ENCODE measurements at places on chromosomes 7 and 10.

DNA sequence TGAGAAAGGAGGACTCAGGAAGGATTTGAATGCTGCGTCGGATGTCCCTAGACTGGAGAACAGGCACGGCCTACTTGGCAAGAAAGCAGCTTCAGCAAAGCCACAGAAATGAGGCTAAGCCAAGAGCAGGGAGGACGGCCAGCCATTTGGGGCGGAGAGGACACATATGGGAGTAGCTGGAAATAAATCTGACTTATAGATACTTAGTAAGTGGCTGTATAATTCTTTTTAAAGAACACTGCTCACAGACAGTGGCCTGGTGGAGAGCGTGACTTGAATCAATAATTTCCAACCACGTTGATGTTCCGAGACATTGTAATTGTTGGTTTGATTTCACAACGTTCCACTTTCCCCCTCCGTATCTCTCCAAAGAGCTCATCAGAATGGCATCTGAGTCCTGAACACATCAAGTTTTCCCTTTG is 67.7 kb upstream of the JCAD start:
- DNase-seq, result no peak

DNA sequence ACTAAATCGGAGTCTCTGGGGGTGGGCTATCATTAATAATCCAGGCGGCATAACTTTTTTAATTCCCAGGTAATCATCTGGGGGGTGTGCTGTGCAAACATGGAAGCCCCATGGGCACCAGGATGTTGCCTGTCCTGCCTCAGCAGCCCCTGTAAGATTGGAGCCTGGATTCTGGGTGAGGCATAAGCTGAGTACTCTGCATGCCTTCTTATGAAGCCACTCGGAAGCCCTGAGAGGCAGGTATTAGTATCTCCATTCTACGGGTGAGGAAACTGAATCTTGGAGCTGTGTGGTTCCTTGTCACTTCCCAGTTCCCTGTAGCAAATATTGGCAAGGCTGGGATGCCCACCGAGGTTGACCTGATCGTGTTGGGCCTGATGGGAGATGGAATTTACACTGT is 7.4 kb upstream of the OPN4 start:
- DNase-seq, result no peak

GRCh38 chr7:2182461-2182860 is 50.3 kb downstream of the MAD1L1 start:
- DNase-seq, result no peak

DNA sequence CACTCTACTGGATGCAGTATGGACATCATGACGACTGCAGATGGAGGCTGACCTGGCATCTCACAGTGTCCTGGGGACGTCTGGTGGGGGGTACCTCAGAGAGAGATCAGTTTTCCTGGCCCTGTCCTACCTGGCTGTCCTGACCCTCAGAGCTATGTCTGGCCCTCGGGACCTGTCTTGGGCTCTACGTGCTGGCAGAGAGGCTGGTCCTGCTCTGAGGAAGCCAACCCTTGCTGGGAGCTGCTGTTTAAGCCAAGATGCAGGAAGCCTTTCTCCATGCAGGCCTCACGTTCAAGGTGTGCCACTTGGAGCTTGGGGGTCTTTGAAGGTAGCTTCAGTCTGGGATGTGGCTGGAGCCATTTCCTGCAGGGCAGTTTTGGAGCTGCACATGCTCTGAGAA is 42.1 kb upstream of the CXCL12 start:
- DNase-seq, result no peak

DNA sequence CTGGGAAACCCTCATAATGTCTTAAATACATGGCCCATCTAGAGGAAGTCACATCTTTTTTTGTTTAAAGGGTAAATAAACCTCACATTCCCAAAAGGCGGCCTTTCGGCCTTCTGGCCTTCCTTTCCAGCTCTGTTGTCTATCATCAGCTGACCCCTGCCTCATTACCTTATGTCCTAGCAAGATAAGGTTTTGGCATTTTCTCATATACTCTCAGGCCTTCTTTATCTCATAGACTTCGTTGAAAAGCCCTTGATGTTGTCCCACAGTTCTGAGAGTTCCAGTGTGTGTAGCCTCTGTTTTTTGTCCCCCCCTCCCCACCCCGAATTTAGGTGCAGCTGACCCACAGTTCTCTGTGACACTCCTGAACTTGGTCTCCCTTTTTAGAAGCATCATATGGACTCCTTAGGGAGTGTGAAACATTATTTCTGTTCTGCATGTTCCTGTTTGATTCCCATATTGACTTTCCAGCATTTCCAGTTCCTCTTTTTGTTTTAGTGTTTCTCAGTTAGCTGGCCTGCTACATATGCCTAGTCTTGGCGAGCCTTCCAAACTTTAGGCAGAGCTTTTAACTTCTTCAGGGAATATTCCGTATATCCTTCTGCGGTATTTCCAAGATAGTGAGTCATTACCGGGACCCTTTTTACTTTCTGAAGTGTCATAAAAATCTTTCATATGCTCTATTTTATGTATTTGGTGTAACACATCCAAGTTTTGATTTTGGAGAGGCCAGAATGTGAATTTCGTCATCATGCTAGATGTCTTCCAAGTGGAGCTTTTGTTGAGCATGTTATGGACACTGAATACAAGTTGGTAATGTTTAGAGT is 138.5 kb downstream of the LRRC4 start:
- DNase-seq, result no peak

GRCh38 chr10:91864744-91865143 is 44.5 kb downstream of the FGFBP3 start:
- DNase-seq, result no peak

DNA sequence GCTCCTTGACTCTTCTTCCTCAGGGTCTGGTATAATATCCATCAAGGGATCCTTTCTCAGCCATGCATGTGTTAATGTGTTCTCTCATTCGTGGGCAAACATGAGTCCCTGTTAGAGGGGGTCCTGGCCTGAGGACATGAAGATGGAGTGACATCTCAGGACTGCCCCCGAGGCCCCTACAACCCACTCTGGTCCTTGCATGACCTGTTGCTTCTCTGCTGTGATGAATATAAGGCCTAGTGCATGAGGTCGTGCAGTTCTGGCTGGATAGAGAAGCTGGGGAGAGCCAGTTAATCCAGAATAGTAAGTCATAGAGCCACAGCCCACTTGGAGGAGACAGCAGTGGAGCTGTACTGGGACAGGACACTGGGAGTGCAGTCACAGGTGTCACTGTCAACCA is 4.6 kb upstream of the VWC2 start:
- DNase-seq, result no peak

DNA sequence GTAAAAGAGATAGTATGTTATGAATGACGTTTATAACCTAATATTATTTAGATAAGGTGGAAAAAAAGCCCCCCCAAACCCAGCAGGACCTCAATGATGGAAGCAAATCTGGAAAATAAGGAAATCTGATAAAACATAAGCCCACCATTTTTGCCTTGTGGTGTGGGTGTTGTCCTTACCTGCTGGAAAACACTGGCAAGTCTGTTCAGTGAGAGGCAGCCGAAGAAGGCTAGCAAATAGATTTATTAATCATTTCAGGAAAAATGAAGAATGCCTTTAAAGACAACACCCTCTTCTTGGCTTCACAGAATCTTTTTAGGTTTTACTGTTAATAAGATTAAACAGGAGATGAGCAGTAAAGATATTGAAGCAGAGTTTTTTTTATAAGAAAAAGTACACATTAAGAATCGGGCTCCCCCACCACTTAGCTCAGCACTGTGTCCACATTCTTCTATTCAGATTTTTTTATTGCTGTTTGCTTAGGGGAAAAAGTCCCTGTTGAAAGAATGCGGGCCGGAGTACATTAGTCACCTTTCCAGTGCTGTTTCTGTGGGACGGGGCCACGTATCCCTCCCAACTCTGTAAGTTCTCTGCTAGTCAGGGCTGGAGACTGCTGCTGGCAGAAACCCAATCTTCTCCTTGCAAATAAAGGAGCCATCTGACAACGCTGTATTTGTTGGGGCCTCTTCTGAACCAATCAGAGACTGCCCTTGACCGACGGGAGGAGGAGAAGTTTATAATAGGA is 104.1 kb downstream of the EVX1 start:
- DNase-seq, result no peak

- no peak for DNase-seq
These were observed 30.2 kb upstream of the C10orf53 start for GRCh38 chr10:49649294-49649693.

- no peak for DNase-seq
These were observed 49.7 kb upstream of the DDC start for GRCh38 chr7:50614721-50615518.

- DNase-seq, result no peak
These were observed 55.7 kb upstream of the AMPH start for GRCh38 chr7:38686888-38687287.

DNA sequence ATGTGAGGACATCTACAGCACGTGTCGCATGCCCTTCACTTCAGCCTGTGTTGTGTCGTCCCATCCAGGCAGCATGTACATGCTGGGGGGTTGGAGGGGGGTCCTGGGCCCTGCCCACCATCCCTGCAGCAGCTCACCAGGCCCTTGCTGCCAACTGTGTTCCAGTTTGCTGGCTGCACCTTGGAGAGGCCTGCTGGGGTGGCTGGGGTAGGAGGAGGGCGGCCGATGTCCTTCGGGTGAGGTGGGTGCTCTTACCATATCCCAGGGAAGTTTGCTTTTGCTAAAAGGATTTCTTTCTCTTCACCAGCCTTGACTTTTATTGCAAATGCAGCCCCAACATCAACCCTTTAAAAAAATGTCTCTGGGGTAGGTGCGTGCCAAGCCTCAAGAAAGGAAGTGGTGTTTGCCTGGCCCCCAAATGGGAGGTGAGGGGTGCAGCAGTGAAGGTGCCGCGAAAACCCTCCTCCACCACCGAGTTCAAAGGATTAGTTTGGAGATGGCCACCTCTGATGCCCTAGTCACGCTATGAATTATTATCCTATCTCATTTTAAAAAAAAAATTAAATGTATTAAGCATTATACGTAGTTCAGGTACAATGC is 165.8 kb upstream of the KLF6 start:
- no peak for DNase-seq

DNA sequence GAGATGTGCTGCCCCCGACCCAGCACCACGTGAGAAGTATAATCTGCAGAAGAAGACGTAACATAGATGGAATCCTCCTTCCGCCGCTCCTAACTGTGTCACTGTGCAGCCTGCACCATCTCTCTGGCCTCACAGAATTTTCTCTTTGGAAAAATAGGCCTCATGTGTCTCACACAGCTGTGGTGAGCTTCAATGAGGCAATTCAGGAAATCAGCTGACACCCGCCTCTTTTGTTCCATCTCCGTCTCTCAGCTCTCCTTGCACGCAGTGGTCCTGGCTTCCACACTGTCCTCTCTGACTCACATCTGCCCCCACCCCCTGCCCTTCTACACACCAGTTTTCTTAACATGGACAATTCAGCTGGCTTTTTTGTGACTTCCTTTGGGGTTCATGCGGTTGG is 7.2 kb downstream of the C10orf90 start:
- DNase-seq, result no peak

DNA sequence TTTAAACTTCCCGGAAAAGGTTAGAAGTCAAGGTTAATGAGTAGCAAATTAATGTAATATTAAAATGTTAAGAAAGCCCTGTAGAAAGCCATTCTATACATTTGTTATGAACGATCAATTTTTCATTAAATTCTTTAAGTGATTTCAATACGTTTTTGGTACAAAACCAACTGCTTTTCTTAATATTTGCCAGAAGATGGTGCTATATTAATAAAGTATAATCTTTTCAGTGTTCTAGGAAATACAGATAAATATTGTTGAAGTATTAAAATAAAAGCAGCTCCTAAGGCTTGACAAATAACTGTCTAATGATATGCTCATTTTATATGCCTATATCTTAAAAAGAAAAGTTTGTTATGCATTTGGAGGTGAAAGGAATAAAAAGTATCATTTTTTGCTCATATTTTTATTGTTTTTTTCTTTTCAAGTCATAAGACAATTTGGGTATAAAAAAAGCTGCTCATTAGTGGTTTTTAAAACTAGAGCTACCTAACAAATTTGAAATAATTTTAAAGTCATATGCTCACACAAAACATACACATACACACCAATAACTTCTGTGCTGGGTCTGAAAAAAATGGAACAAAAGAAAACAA is 130.3 kb upstream of the POT1 start:
- DNase-seq, result no peak

- no peak for DNase-seq
These were observed 5.7 kb upstream of the WDR86 start for GRCh38 chr7:151415375-151416105.

DNA sequence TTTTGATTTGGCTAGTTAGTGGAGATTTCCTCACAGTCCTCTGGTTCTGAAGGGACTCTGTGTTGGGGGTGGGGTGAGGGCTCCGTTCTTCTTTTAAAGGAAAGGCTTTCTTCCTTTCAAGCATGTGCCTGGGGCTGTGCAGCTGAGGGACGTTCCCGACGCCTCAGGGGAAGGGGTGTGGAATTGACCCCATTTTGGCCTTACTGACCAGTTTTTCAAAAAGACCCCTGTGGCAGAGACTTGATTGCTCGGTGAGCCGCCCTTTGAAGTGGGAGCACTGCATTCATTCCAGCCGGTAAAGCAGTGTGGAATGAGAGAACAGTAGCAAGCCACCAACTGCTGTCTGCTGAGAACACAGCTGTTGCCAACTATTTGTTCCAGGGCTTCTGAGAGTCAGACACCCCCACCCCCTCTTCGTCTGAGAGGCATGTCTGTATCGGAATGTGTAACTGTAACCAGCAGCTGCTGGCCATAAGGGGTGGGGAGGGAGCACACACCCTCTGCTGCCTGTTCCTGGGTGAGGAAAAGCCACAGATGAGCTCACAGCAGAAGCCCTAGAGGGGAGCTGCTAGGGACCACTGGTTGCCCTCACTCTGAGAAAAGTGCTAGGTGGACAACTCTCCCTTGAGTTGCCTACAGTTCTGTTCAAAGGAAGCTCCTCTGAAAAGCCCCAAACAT is 33.2 kb downstream of the WBP1L start:
- DNase-seq, result no peak

DNA sequence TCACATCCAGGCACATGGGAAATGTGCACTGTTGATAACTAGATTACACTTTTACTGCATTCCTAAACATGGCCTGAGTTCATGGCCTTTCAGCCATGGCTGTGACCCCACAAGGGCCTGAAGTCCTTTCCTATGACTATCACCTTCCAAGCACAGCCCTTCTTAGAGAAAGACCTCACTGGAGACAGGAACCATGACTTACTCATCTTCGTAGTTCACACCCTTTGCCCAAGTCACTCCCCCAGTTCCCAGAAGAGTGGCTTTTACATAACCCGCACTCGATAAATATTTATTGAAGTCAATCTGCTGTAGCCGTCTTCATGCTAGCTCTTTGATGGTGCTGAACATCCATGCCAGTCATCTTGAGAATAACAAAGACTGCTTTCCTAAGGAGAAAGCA is 632.5 kb upstream of the NRP1 start:
- no peak for DNase-seq

GRCh38 chr10:47092831-47093230 is 181.6 kb downstream of the PTPN20 start:
- no peak for DNase-seq

- no peak for DNase-seq
These were observed 952.9 kb downstream of the NRG3 start for GRCh38 chr10:82827901-82828300.
